Neuronal stem cell (in vitro differentiated cells): ENCODE measurements at places on chromosomes 7 and 10.

- DNase-seq = no peak
Measured at GRCh38 chr7:27154901-27155815, 1.3 kb downstream of the HOXA7 start.

DNA sequence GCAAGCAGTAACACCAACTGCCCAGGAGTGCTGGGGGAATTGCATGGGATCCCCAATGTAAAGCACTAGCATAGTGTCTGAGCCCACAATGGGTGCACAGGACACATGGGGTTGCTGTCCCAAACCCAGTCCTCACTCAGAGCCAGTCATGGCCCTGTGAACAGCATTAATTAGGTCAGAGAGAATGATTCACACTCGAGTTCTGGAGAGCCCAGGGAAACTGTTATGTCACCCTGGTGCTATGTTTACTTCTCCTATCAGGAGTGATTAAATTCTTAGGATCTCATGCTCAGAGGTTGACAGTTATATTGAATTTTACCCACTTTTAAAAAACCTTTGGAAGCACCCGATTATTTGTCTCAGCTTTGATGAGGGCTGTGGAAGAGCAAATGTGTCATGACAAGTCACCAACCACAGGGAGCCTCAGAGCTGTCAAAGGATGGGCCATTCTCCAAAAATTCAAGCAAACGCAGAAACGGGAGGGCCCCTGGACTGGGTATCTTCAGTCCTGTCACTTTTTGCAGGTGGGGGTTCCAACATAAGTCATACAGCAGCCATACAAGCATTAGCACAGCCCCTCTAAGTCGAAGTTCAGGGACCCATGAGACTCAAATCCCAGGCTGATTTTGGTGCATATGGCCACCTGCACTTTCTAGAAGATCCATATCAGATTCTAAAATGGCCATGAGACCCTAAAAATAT is 1.3 kb upstream of the RASSF4 start:
- DNase-seq = no peak

DNA sequence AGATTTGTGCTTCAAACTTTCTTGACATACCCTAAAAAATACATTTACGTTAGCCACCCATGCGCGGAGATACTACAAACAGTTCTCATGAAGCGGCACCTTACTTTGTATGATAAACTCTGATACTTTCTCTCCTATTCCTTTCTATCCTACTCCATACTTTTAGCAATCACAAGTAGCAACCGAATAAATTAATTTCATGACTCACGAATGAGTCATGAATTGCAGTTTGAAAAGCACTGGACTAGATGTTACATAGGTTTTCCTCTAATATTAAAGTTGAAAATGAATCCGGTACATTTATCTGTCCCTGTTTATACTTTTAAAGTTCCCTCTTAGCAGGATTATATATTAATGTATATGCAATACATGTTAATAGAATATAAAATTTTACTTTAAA is 67.6 kb downstream of the CUBN start:
- DNase-seq = no peak

DNA sequence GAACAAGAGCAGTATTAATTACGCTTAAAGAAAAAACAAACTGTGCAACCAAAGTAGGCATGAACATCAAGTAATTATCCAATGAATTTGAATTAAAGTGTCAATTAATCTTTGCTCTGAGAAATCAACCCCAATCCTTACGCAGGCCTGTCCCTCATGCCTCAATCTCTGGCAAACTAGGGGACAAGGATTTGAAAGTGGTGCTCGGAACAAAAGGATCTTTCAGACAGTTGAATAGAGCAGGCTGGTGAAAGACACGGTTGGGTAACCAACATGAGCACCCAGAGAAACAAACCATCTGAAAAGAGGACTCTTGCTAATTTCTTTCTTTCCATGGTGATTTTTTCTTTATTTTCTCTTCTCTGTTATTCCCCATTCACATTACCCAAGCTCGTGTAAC is 203.5 kb upstream of the PHF14 start:
- no peak for DNase-seq

DNA sequence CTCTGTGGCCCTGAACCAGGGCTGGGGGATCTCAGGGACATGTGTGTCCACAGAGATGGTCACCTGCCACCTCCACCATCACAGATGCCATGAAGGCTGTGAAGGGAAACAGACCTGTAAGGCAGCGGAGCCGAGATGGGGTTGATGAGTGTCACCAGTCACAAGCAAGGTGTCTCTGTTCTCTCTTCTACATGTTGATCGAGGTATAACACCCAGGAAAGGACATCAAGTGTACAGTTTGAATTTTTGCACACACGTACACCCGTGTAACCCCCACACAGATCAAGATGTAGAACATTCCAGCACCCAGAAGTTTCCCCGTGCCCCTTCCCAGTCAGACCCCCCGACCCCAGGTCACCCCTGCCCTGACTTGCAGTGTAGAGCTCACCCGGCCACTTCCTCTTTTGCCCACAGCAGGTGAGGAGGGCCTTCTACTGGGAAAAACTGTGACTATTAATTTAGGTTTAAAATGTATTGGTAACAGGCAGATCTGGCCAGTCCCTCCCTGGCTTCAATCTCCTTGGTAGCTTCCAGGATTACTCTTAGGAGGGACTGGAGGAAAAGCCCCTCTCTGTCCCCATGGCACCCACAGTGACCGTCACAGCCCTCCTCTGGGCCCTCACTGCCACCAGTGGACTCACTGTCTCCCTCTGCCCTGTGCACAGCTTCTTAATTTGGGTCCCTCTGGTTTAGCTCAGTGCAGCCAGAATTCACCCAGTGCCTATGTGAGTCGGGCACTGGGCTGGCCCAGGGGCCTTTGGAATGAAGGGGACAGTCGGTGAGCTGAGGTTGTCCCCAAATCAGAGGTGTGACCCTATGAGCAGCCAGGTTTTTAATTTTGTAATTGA is 108.2 kb downstream of the LHPP start:
- no peak for DNase-seq

- no peak for DNase-seq
Measured at GRCh38 chr10:20415684-20416083, 481.4 kb downstream of the NEBL start.

GRCh38 chr10:74391786-74392185 is 240.8 kb downstream of the ADK start:
- DNase-seq = no peak

- DNase-seq = no peak
Measured at GRCh38 chr10:116198676-116199035, 74.3 kb downstream of the GFRA1 start.

DNA sequence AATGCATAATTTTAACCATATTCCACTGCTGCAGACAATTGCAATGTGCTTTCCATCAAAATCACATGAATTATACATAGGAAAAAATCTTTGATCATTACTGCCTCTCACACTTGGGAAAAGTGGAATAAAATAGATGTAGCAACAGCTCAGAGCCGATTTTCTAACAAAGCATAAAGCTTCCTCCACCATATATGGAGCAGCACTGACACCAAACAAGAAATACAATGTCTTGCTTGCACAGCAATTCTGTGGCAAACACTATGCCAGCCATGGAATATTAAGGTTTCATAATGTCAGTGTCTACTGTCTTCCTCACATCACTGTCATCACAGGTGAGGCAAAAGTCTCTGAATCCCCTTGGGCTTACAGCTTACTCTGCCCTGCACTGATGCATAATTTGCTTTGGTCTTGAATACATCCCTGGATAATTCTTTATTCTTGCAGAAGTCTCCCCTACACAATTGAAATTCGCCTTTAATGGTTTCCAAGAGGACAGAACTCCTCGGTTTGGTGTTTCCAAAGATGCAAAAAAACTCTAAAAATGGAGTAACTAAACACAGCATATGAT is 198.5 kb downstream of the CACNA2D1 start:
- DNase-seq = no peak

DNA sequence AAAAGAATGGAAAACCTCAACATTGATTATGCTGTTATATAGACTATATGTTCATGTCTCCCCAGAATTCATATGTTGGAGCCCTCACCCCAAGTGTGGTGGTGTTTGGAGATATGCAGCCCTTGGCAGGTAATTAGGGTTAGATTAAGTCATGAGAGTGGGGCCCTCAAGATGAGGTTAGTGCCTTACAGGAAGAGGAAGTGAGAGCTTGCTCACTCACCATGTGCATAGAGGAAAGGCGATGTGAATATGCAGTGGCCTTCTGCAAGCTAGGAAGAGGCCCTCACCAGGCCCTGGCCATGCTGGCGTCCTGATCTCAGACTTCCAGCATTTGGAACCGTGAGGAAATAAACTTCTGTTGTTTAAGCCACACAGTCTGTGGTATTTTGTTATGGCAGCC is 14.8 kb downstream of the ZNF33A start:
- DNase-seq = no peak

GRCh38 chr7:45236666-45237065 is 79.1 kb downstream of the RAMP3 start:
- no peak for DNase-seq

DNA sequence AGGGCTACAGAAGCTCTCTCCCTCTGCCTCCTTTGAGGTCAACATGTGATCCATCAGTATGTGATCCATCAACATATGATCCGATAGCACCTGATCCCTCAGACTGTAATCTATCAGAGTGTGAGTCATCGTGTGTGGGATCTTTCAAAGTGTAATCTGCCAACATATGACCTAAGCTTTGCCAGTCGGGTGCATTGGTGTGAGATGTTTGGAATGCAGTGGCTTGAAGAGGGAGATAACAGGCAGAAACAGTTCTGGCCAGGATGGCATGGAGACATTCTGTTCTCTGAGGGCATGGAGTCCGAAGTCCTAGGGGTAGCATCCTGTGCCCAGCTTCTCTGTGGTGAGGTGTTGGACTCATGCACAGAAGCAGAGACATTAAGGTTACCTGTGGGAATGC is 217.7 kb upstream of the ETV1 start:
- no peak for DNase-seq

DNA sequence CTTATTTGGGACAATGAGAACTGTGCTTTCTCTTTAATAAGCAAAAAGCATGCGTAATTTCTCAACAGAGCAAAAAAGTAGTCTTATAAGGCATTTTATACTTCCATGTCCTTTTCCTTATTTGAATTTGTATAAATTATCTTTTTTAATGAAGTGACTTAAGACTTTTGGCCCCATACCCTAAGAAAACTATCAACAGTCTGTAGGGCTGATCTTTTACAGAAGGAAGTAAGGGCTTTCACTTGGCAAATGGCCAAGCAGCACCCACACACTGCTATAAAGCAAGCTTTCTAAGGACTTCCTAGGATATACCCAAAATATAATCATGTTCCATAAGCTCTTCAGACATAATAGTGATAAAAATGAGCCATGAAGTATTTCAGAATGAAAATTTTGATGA is 3.4 kb downstream of the CRPPA start:
- no peak for DNase-seq

DNA sequence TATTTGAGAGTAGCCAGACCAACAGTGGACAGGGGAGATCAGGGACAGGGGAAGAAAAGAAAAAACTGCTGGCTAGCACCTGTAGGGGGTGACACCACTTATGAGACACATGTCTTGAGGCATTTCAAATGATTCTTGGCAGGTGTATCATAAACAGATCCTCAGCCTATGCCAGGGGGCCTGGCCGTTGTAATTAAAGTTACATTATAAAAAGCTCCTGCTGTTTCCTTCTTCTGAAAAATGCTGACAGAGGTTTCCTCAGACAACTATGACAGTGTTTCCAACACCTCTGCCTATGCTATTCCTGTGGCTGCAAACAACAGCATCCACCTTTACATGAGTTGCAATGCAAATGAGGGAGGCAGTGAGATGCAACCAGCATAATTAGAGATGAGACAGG is 281.0 kb upstream of the PTER start:
- no peak for DNase-seq

DNA sequence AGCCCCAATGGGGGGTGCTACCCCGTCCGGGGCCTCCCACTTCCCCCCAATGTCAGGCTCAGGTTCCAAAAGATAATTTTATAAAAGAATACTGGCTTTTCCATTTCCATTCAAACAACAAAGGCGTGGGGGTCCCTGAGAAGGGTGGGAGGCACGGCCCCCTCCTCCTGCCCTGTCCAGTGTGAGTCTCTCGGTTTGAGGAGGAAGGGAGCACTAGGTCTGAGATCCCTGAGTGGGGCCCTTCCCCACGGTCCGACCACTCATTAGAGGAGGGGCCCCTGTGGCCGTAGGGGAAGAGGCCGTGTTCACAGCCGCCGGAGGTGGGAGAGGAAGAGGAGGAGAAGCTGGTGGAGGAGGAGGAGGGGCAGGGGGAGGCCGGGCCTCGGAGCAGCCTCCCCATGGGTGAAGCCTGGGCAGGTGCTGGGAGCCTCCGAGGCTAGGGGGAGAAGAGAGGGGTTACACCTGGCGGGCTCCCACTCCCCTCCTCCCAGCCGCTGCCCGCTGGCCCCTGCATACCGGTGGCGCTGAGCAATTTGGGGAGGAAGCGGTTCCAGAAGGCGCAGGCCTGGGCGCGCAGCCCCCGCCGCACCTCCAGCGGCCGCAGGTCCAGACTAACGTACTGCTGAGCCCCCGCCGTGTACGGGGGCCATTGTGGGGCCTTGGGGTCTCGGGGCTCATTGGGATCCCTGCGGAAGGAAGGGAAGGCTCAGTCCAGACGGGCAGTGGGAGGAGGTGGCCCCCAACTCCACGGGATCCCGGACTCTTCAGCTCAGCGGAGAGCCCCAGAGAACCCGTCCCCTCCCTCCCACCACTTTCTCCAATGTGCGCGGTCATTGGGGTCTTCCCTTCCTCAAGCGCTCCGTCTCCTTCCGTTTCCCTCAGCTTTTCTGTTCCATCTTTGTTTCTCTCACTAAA is 1.4 kb upstream of the UFSP1 start:
- DNase-seq = no peak

- DNase-seq = no peak
Measured at GRCh38 chr7:8391353-8392062, 41.9 kb upstream of the NXPH1 start.

DNA sequence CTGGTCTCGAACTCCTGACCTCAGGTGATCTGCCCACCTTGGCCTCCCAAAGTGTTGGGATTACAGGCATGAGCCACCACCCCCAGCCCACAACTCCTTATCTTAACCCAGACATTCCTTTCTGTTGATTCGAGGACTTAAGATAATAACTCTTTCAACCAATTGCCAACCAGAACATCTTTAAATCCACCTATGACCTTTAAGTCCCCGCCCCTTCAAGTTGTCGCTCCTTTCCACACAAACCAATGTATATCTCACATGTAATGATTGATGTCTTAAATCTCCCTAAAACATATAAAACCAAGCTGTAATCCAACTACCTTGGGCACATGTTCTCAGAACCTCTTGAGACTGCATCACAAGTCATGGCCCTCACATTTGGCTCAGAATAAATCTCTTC is 7.8 kb upstream of the ANKRD2 start:
- DNase-seq = no peak

DNA sequence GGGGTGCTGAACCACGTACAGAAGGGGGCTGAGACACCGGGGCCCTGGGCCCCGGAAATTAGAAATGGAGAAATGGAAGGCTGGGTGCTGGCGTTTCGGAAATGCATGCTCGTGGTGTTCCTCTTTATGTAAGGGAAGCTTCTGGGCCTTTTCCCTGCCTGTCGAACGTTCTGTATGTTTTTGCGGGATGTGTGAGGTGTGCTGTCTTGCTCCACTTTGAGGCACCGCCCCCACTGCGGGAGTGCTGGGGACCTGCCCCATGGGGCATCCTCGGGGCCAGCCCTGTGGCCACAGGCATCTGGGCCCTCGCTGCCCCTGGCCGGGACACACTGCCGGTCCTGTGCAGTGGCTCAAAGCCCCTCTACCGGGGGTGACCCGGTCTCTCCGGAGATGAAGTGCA is 1.7 kb upstream of the VENTX start:
- DNase-seq = no peak

GRCh38 chr7:157623556-157623955 is 286.8 kb downstream of the DNAJB6 start:
- DNase-seq = no peak

GRCh38 chr7:49398236-49398635 is 375.2 kb upstream of the VWC2 start:
- DNase-seq = no peak

GRCh38 chr10:26944261-26944882 is 83.6 kb upstream of the ABI1 start:
- DNase-seq = no peak
